Non-pigmented ciliary epithelial cell (primary cell): ENCODE measurements at places on chromosomes 6 and 20.

- no peak for DNase-seq
Observed at GRCh38 chr6:70445001-70445400, 31.7 kb downstream of the FAM135A start.

- no peak for DNase-seq
Observed at GRCh38 chr20:15022921-15023320, 685.5 kb upstream of the FLRT3 start.

- DNase-seq = no peak
Observed at GRCh38 chr6:163092876-163093275, 321.6 kb upstream of the QKI start.

GRCh38 chr6:146032387-146032786 is 3.5 kb downstream of the GRM1 start:
- DNase-seq = no peak

DNA sequence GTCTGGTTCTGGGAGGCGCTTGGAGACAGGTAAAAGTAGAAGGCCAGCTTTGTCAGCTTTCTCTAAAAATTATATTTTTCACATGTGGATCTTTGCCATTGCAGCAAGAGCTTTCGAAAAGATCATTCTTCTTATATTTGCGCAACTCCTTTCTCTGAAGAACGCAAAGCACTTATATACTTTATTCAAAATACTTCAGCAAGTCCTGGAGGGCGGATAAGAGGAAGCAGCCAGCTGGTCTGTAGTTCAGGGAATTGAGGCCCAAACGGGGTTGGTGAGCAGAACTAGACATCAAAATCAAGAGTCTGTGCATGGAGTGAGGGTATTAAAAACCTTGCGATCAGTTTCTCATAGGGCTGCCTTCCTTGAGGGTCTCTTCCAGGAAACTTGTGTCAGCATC is 182.3 kb downstream of the DTNBP1 start:
- no peak for DNase-seq

DNA sequence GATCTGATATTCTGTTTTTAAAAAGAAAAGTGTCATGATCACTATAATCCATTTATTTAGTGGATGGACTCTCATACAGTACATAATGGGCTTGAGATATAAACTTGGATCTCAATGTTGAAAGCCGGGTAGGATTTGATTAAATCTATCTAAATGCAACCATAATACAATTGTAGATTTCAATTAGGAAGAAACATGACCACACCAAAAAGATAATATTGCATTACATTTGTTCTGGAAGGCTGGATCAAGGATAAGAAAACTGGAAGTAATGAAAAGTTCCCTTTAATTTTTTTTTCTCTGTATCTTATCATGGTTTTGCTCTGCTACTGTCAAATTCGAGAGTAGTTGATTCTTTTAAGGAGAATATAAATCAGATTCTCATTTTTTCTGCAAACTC is 51.3 kb upstream of the UFL1 start:
- DNase-seq = no peak

GRCh38 chr6:161480421-161481155 is 206.7 kb upstream of the AGPAT4 start:
- no peak for DNase-seq
